ENCODE measurements at places on chromosomes 4 and X.

GRCh38 chr4:125505621-125506020, 190.9 kb downstream of the FAT4 start:
- no peak for DNase-seq

- no peak for DNase-seq
These were observed 156.6 kb upstream of the FTHL17 start for GRCh38 chrX:31228415-31228832.

- DNase-seq, result no peak
These were observed 59.8 kb upstream of the LGI2 start for GRCh38 chr4:25090516-25090915.

DNA sequence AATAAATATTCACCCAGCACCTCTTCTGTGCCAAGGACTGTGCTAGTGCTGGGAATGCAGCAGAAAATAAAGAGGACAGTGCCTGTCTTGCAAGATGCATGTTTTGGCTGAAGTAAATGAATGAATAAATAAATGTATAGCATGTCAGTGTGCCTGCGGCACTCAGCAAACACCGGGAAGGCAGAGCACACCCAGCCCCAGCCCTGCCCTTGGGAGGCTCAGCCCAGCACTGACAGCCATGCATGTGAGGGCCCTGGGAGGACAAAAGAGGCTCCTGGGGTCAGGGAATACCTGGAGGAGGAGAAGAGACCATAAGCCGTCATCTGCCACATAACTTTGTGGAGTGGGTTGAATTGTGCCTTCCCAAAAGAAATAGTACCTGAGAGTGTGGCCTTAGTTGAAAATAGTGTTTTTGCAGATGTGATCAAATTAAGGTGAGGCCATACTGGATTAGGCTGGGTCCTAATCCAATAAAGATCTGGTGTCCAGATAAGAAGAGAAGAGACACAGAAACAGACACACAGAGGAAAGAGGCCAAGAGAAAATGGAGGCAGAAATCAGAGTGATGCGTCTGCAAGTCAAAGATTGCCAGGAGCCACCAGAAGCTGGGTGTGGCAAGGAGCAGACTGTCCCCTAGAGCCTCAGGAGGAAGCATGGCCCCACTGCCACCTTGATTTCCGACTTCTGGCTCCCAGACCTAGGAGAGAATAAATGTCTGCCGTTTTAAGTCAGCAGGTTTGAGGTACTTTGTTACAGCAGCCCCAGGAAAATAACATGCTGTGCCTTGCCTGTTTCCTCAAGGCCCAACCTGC, 16.3 kb downstream of the C4orf50 start:
- no peak for DNase-seq

- DNase-seq, result no peak
These were observed 7.1 kb downstream of the IGFBP7 start for GRCh38 chr4:57103051-57103450.

GRCh38 chrX:67607466-67607865, 63.6 kb downstream of the AR start:
- no peak for DNase-seq

DNA sequence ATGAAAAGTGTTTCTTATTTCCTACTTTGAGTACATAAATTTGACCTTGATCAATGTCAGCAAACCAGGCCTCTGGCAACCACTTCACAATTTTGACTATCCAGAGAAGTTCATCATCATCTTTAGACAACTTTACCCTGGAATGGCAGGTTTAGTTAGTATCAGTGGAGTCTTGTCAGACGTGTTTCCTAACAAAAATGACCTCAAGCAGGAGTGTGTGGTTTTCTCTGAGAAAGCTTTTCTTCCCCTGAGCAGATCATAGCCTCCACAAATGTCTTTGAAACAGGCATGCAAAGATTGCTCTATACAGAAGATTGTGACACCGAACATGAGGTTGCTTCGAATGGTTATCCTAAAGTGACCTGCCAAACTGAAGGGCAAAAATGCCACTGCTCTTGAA, 642.3 kb downstream of the RPA4 start:
- DNase-seq, result no peak

GRCh38 chrX:39288592-39288991, 487.3 kb downstream of the MID1IP1 start:
- no peak for DNase-seq

- DNase-seq, result no peak
These were observed 111.5 kb upstream of the SFRP2 start for GRCh38 chr4:153900426-153900825.

DNA sequence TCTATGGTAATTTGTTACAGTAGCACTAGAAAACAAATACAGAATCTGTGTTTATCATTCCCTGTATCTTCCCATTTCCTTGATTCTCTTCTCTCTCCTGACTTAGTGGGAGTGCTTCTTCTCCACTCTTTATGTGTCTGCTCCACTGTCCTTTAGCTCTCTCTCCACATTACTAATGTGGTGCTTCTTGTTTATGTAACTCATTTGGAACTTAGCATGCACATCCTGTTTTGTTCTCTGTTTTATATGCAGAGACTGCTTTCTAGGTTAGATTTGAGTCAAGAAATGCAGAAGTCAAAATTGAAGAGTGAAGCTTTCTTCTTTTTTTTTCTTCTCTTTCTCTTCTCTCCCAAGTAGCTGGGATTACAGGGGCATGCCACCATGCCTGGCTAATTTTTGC, 25.9 kb downstream of the ADH1A start:
- no peak for DNase-seq

DNA sequence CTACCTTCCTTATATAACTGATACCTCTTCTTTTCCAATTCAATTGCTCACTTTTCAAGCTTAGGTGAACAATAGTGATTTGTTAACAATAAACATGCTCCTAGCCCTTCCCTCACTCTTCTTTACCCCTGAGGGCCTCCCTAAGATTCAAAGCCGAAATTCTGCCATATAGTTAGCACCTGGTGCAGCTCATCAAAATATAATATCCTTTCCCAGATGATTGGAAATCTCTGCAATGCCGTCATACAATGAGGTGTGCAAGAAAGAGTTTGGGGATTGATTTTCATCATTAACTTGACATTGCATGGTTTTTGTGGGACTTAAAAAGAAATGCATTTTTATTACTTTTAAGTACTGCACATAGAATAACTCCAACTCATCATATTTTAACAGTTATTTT, 95.3 kb downstream of the HDAC8 start:
- no peak for DNase-seq

DNA sequence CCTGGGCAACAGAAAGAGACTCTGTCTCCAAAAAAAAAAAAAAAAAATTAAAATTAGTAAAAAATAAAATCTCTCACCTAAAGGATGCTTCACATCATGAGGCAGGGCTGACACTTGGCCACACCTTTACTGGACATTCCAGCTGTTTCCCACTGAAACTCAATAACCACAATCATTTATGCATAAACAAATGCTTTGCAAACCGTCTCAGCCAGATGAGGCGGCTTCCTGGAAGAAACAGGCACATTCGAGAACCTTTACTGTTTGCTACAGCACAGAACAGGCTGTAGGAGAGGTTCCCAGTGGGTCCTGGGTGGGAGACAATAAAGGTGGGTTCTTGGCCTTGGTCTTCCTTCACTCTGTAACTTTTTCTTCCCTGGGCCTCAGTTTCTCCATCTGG, 10.9 kb upstream of the TBC1D14 start:
- no peak for DNase-seq

DNA sequence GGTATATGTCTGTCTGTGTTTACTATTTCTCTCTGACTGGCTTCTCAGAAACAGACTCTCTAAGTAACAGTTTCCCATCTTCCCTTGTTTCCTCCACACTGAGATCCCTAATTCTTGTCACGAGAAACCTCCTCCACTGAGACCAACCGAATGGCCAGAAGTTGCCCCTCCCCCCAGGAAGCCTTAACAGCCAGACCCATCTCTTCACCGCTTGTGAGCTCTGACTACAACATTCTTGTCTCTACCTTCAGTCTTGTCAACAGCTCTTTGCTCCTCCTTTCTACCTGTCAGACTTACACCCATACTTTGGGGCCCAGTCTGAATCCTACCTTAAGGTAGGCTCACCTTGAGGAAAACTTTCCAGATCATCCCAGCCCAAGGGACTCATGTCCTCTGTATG, 90.8 kb downstream of the NHSL2 start:
- DNase-seq, result no peak

DNA sequence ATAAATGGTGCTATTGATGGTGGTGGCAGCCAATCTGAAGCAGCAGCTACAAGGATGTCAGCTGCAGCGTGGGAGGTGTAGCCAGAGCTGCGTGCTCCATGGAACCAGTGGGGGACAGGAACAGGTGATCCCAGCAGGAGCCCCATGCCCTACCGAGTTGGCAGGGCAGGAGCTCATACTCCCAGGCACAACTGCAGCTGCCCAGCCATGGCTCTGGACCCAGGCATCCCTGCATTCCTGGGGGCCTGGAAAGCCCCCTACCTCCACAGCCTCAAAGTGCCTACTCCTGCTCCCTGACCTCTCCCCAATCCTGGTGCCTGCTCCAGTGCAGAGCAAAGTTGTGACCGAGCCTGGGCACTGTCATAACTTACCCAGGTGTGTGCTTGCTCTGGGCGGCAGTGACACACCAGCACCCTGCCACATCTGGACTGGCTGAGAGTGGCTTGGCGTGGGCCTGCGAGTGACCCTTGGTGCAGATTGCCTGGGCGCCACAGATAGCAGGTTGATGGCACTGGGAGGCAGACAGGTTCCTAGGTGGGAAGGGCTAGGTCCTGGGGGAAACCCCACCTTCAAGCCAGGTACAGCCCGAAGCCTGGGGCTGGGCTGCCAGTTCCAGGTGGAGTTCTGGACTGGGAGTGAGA, 101.1 kb downstream of the DCAF12L2 start:
- no peak for DNase-seq

DNA sequence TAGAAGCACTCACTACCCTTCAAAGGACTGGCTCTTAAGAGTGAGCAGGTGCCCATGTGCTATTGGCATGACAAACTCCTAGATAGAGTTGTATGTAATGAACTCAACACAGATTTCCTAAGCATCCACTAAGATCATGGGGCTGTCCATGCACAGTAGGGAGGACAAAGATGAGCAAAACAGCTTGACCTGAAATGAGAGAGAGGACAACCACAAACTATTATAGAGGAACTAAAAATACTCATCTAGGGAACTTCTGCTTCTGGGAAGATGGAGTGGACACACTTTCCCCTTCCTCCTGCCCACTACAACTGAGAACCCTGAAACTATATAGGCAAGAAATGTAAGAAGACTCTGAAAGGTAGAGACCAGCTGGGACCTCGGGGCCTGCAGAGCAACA, 20.8 kb upstream of the TMEM128 start:
- DNase-seq, result no peak

DNA sequence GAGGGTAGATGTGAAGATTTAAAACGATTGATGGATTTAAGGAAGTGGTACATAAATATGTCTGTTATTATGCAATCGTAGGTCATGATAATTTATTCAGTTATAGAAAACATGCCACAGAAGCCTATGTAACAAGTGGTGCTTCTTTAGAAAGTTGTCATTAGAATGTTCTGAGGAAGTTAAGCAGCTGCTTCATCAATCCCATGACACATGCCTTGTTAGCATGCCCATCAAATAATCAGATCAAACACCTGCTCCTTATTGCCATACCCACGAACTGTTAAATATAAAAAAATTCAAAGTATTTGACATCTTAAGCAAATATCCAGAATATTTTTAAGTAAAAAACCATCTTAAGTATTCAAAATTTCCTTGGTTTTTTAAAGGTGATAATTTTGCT, 76.4 kb upstream of the MYOZ2 start:
- DNase-seq, result no peak

GRCh38 chr4:83989835-83990234, 453.9 kb downstream of the GPAT3 start:
- DNase-seq, result no peak

DNA sequence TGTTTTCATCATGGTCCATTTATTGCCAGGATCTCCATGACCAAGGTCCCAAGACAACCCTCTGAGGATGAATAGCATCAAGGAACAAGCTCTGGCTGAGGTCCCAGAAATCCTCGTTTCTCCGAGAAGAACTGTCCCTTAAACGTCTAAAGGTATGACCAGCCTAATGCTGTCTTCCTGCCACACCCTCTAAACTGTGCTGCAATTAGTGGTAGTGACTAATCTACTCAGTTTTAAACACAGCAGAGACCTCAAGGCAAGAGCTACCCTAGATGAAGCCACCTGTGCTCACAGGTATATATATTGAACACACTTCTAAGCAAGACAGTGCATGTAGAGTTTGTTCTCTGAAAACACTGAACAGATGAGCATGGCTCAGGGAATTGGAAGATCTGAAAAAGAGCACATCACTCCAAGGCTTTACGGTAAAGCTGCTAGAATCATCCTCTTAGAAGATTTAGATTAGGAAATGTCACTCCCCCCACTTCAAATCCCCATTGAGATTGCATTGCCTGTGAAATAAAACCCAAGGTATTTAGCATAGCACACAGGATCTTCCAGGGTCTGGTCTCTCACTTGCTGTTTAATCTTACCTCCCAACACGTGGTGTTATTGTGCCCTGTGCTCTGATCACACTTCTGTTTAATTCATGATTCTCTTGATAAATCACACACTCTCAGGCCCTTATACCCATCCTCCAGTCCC, 173.9 kb upstream of the VCX3A start:
- DNase-seq, result no peak

DNA sequence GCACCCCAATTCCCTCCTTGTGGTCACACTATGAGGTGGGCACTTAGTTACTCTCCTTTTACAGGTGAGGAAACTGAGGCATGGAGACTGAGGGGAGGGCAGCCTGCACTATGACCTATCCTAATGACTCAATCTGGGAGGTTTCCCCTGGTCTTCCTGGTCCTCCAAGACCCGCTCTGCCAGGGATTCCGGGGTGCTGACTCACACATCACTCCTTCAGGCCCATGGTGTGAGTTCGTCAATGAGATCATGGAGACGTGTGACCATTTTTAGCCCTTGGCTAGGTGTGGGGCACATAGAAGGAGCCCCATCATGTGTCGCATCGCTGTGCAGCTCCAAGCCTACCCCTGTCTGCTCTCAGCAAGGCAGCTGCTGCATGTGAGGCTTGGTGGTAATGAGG, 32.4 kb upstream of the BCOR start:
- DNase-seq, result no peak

GRCh38 chrX:149641835-149642234, 10.2 kb upstream of the TMEM185A start:
- no peak for DNase-seq

- DNase-seq, result no peak
These were observed 537.3 kb upstream of the FTHL17 start for GRCh38 chrX:31609130-31609529.

DNA sequence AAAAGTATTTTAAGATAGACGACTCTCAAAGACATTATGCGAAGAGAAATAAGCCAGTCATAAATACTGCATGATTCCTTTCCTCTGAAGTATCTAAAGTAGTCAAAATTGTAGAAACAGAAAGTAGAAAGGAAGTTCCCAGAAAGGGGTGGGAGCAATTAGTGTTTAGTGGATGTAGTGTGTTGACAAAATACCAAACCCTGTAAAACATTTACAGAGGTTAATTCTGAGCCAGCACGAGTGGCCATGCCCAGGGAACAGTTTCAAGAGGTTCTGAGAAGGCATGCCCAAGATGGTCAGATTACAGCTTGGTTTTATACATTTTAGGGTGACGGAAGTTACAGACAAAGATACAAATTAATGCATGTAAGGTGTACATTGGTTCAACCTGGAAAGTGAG, 34.4 kb upstream of the SLC25A4 start:
- DNase-seq, result no peak

Data from activated CD8-positive, alpha-beta memory T cell treated with anti-CD3 and anti-CD28 coated beads for 48 hours (primary cell).